ENCODE measurements at places on chromosomes 5 and 9.

- no peak for DNase-seq
These were observed 11.6 kb upstream of the RETREG1 start for GRCh38 chr5:16628376-16628775.

GRCh38 chr5:125823572-125823971 is 599.6 kb upstream of the GRAMD2B start:
- DNase-seq, result no peak

DNA sequence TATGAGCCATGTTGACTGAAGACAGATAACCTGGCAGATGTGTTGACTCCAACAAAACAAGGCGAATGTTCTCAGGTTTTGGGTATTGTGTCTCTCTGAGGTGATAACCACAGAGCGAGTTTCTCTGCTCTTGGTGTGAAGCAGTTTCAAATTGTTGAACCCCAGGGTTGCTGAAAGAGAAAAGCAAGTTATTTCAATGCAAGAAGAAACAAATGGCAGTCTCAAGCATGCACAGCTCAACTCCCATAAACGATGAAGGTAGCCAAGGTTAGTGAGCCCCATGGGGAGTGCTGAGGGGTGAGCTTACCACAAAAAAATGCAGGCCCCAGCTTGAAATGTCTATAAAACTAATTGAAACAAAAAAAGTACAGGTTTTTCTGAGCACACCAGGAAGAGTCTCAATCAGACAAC is 220.8 kb upstream of the DAPK1 start:
- no peak for DNase-seq

DNA sequence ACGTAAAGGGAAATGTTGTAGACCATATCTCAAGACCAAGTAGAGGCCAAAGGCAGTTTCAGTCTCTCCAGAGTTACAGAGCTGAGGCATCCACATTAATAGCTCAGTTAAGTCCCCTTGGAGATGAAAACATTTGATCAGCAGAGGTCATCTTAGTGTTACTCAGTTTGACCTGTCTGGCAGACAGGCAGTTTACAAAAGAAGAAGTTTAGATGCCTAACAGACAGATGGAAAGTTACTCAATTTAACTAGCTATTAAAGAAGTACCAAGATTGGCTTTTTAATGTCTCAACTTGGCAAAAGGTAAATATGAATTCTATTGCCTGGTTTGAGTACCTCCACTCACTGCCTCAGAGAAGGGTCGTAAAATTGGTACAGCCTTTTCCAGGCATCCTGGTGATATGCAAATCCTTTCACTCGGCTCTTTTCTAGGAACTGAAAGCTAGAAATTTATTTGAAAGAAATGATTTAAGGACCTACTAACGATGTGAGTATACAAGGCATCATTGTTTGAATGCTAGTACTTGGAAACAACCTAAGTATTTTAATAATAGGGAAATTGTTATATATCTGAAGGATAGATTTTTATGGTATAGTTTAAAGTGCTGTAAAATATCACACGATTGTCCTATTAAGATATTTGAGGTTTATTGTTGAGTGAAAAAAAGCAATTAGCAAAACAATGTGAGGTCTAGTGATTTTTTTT is 14.8 kb downstream of the ACO1 start:
- peak; percentile 54 for DNase-seq

- no peak for DNase-seq
These were observed 5.4 kb upstream of the DOCK8 start for GRCh38 chr9:209143-209758.

- DNase-seq, result no peak
These were observed 85.3 kb downstream of the ZSWIM6 start for GRCh38 chr5:61417340-61417739.

GRCh38 chr5:59142138-59142537 is 559.3 kb downstream of the RAB3C start:
- DNase-seq, result no peak

DNA sequence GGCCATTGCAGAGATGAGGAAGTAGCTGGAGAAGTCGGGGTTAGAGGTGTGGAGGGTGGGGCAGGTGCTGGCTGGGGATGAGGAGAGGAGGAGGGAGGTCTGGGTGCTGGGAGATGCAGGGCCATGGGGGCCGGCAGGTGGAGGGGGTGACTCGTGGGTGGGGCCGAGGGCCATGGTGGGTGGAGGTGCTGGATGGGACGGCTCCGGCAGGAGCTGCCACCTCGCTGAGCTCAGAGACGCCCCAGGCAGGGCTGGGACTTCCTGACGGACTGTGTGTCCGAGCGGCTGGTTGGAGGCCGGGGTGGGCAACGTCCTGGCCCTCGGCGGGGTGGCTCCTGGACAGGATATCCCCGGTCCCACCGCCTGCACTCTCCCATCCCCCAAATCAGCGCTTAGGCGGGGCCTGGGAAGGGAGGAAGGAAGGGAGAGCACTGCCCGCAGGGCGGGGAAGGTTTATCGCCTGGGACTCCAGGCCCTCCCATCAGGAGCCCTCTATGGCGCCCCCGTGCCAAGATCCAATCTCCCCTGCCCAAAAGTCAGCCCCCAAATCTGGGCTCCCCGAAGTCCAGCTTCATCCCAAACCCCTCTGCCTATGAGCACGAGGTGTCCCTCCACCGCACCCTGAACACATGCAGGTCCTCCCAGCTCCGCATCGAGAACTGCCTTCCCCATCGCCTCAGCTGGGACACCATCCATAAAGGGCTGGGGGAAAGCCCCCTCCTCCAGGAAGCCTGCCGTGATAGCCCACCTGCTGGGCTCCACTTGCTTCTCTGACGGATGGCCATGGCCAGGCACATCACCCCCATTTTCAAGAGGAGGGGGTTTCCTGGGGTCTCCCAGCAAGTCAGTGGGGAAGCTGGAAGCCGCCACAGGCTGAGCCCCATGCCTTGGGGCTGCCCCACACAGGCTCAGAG is 58.3 kb upstream of the NOTCH1 start:
- DNase-seq, result no peak

GRCh38 chr9:18922161-18922885 is 110.7 kb downstream of the SAXO1 start:
- DNase-seq, result no peak

DNA sequence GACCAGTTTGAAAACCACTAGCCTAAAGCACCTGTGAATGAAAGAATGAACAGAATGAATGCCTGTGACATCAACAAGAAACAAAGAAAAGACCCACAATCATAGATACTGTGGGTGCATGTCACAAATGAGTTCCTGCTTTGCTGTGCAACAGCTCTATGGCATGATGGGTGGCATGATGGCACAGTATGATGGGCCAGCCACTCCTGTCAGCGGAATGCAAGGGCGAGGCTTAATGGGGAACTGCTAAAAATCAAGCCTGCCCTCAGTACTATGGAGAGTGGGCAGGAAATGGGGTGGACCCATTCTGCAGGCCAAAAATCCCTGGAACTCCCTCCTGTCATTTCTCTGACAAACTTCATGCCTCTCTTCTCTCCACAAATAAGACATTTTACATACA is 89.0 kb downstream of the DCP2 start:
- no peak for DNase-seq

DNA sequence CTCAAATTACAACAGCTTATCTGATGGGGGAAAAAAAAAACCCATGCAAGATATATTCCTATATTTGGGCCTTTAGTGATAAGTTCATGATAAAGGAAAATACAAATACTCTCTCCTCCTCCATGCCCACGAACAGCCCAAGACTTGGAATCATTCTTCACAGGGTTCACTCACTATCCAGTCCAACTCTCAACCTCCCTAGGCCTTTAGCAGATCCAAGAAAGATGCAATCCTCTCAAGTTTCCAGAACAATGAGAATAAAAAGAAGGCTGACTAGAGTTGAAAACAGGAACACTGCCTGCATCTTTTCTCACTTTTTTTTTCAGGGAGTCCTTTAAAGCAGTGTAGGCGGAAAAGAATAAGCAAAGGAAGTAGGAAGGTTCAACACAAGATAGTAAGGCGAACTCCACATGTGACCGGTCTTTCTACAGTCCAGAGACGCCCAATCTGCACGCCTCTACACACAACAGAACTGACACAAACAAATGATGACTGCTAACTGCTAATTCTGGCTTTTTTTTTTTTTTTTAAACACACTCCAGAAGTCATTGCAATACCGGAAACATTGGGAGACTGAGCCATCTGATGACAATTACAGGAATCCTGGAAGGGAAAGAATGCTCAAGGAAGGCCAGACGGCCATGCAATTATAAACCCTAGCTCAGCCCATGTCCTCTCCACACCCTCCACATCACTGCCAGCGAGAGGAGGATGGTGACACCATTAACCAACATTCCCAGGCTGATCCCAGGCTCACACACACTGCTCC is 75.4 kb downstream of the BNC2 start:
- DNase-seq, result peak; percentile 2

- no peak for DNase-seq
These were observed 581.4 kb downstream of the RAB3C start for GRCh38 chr5:59164041-59164830.

- DNase-seq, result no peak
These were observed 249.9 kb downstream of the NPR3 start for GRCh38 chr5:32961059-32961415.

GRCh38 chr5:6251565-6252102 is 126.7 kb downstream of the MED10 start:
- DNase-seq, result no peak

GRCh38 chr5:156314416-156314815 is 12.5 kb upstream of the SGCD start:
- no peak for DNase-seq

DNA sequence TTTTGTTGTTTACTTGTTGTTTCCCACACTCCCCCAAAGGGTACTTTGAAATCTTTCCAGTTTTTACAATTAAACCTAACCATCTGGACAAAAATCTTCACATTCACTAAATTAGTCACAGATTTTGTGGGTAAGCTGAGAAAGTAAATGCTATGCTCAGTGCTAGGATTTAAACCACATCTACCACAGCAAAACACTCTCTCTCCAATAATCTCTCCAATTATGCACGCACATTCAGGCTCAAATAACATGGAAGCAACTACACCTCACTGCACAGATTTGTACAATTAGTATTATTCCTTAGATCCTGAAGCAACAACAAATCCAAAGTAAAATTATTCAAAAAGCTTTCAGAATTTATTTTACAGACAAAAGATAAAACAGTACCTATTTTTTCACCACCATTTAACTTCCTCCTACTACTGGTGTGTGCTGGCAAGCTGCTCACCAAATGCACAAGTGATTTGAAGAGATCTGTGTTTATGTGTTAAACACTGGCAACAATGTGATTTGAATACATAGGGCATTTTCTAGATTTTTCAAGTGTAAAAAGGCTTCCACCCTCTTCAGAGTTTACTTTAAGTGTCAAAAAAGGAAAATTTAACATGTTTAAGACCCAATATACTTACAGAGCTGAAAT is 16.6 kb downstream of the ZNF608 start:
- DNase-seq, result no peak

- DNase-seq, result no peak
These were observed 43.8 kb downstream of the STOM start for GRCh38 chr9:121326130-121326838.

DNA sequence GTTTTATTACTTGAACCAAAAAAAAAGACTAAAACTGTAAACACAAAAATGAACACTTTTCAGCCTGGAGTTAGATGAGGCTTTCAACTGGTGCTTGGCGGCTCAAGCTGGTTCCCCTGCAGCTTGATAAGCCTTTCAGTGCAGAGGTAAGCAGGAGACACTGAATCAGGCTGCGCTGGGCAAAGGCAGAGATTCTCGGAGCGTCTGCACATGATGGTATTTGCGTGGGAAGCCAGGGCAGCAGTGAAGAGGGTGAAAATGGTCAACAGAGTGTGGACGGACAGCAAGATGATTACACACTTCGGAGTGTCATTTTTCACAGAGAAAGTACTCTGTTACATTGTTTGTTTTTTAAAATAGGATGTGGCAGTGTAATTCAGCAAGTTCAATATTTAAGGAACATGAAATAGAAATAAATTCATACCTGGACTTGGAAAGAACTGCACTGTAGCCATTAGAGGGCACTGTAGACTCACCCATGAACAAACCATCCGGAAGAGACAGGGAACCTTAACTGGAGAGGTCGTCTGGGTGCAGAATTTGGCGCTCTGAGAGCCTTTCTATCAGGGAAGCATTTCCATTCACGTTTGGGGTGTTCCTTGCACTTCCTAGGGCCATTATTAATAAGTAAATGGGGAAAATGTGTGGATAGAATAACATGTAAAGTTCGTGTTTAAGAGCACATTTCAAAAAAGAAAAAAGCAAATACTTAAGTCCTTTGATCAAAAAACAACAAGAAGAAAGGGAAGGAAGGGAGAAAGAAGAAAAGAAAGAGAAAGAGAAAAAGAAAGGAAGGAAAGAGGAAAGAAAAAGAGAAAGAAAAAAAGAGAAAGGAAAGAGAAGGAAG is 69.8 kb downstream of the ICE1 start:
- peak; percentile 27 for DNase-seq
